B cell (primary cell): ENCODE measurements at places on chromosomes 12 and 14. TPM values are rescaled to one million over a fixed set of nuclear protein-coding genes. Genes with fewer than 3 reads are reported as not detected.

SLC25A47 gene
- not detected in 2 replicates for total RNA-seq

RFLNA gene
- not detected in 2 replicates for total RNA-seq

KRT83 gene
- not detected in 2 replicates for total RNA-seq

RD3L gene
- not detected in 2 replicates for total RNA-seq

LALBA gene
- total RNA-seq, result not detected in 2 replicates

MYH6 gene
- not detected in 2 replicates for total RNA-seq

RIMBP2 gene
- not detected in 2 replicates for total RNA-seq

TIGAR gene
- 6.6 and 14.2 TPM in 2 replicates for total RNA-seq

RFX4 gene
- total RNA-seq, result not detected in 2 replicates

GLI1 gene
- total RNA-seq, result 3.9 and 4.1 TPM in 2 replicates

RTL1 gene
- total RNA-seq, result not detected in 2 replicates

KHNYN gene
- 182 and 184 TPM in 2 replicates for total RNA-seq

SLC16A7 gene
- total RNA-seq, result 32.7 and 32.8 TPM in 2 replicates

GRCh38 chr14:99261912-99262787 is 9.8 kb downstream of the BCL11B start:
- no peak overlapping the region for H3K27ac ChIP-seq
- peaks cover 9% of the 10 kb centered on the region for H3K4me1 ChIP-seq
- H3K36me3 ChIP-seq, result no peaks in the 10 kb centered on the region
- peaks cover 18% of the 10 kb centered on the region for H3K27me3 ChIP-seq

DNA sequence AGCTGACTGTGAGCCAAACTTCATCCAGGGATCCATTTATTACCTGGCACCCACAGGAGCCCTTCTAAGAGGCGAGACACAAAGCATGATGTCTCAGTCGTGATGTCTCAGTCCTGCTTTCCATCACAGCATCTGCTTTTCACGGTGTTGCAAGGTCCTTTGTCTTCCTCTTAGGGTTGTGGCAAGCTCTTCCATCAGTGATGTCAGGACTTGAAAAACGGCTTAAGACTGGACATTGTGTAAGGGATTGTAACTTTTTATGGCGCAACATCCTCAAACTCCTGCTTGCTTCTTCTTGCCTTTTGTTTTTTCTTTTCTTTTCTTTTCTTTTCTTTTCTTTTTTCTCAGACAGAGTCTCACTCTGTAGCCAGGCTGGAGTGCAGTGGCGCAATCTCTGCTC is 586.5 kb upstream of the TMEM132C start:
- H3K4me3 ChIP-seq, result no peak overlapping the region
- H3K27ac ChIP-seq, result no peak overlapping the region
- no peaks in the 10 kb centered on the region for H3K27me3 ChIP-seq
- H3K36me3 ChIP-seq, result no peaks in the 10 kb centered on the region
- no peaks in the 10 kb centered on the region for H3K4me1 ChIP-seq
- DNase-seq, result no peak

DNA sequence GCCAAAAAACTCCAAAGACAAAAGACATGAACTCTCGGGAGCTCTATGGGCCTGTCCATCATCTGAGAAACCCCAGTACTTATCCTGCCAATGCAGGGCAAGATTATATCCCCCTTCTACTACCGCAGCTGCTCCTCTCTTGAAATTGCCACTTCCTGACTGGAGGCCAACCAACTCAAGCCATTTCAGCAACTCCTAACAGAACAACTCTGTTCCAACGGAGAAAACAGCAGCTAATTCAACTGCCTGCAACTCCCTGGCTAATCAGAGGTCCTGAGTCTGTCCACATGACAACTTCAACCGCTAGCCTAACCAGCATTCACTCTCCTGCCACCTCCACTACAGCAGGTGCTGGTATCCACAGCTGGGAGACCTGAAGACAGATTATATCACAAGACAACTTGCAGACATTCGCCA is 24.1 kb downstream of the CEP83 start:
- H3K4me1 ChIP-seq, result peaks cover 8% of the 10 kb centered on the region
- no peaks in the 10 kb centered on the region for H3K27me3 ChIP-seq
- H3K4me3 ChIP-seq, result no peak overlapping the region
- peak; percentile 11 for DNase-seq
- H3K27ac ChIP-seq, result no peak overlapping the region

DNA sequence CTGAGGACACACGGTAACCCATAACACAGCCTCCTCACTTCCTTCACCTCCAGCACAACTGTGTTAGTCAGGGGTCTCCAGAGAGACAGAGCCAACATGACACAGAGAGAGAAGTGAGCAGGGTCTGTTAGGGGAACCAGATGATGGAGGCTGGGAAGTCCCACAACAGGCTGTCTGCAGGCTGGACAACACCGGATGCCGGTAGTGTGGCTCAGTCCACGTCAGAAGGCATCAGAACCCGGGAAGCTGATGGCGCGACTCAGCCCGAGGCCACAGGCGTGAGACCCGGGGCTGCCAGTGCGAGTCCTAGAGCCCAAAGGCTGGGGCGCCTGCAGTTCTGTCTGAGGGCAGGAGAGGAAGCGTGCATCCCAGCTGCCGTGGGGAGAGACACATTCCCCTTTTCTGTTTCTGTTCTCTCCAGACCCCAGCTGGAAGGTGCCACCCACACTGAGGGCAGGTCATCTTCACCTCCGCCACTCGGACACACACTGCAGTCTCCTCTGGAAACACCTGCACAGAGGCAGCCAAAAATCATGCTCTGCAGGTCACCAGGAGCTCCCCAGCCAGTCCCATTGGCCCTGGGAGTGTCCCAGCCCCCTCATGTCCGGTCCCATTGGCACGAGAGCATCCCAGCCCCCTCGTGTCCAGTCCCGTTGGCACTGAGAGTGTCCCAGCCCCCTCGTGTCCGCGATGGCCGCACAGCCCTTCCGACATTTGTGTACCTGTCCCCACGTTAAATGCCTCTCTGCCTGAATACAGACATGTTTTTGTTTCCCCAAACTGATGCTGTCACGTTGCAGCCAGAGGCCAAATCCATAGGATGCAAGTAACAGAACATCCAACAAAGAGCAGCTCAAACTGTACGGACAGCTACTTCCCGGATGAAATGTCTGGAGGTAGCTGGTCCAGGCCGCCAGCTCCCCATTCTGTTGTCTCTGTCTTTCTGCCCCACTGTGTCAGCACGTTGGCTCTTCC is 7.9 kb upstream of the FBRSL1 start:
- no peaks in the 10 kb centered on the region for H3K27me3 ChIP-seq
- no peak overlapping the region for H3K4me3 ChIP-seq
- peak; percentile 63 for DNase-seq
- peaks cover 56% of the 10 kb centered on the region for H3K4me1 ChIP-seq
- no peak overlapping the region for H3K27ac ChIP-seq

- peak overlapping the region; percentile 70 for H3K27ac ChIP-seq
- no peaks in the 10 kb centered on the region for H3K27me3 ChIP-seq
- H3K4me3 ChIP-seq, result no peak overlapping the region
- peaks cover 5% of the 10 kb centered on the region for H3K36me3 ChIP-seq
Measured at GRCh38 chr12:50621399-50622300, 116.9 kb downstream of the DIP2B start.

DNA sequence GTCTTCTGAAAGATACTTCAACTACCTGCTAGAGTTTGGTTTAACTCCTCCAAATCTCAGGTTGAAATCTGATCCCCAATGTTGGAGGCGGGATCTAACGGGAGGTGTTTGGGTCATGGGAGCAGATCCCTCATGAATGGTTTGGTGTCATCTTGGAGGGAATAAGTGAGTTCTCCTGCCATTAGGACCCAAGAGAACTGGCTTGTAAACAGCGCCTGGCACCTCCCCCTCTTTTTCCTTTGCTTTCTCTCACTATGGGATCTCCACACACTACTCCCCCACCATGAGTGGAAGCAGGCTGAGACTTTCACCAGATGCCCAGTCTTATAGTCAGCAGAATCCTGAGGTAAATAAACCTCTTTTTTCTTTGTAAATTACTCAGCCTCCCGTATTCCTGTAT is 2.5 kb downstream of the CNIH1 start:
- no peaks in the 10 kb centered on the region for H3K27me3 ChIP-seq
- DNase-seq, result no peak
- no peak overlapping the region for H3K27ac ChIP-seq
- H3K4me3 ChIP-seq, result no peak overlapping the region
- peaks cover 4% of the 10 kb centered on the region for H3K36me3 ChIP-seq

- H3K4me1 ChIP-seq, result peaks cover 10% of the 10 kb centered on the region
- no peak overlapping the region for H3K4me3 ChIP-seq
- no peak overlapping the region for H3K27ac ChIP-seq
- DNase-seq, result no peak
Measured at GRCh38 chr12:52148464-52149181, 43.2 kb downstream of the KRT80 start.

GRCh38 chr12:10861366-10861765 is 12.1 kb upstream of the PRR4 start:
- H3K27me3 ChIP-seq, result no peaks in the 10 kb centered on the region
- H3K4me3 ChIP-seq, result no peak overlapping the region
- no peak for DNase-seq
- H3K27ac ChIP-seq, result no peak overlapping the region

DNA sequence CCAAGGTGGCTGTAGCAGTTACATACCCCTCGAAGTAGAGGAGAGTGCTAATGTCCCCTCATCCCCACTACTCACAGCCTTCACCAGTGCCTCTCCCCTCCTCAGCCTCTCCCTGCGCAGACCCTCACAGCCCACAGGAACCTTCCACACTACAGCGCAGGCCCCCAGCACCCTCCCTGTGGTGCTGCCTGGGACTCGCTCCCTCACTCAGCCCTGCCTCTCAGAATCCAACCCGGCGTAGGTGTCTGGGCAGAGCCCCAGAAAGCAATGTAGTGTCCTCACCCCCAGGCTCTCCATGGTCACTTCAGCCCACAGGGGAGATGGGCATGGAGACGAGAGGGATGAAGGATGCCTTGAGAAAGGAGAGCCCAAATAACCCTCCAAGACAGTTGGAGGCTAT is 10.9 kb upstream of the ZNF740 start:
- peaks cover 3% of the 10 kb centered on the region for H3K36me3 ChIP-seq
- H3K27ac ChIP-seq, result no peak overlapping the region
- H3K4me1 ChIP-seq, result no peaks in the 10 kb centered on the region
- H3K27me3 ChIP-seq, result no peaks in the 10 kb centered on the region

DNA sequence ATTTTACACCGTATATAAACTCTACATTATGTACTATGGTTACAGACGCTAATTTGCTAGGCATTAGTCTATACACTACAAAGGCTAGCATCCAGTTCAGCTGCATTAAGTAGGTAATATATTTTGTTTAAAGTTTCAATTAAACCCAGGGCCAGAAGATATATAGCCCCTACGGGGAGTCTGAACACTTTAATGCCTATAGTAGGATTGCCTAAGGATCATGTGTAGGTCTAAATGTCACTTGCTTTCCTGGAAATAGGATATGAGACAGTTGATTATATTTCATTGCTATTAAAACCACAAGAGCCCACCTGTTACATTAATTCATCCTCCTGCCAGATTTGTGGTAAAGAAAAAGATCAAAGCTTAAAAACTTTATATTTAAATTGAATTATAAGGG is 286.9 kb downstream of the TMTC2 start:
- H3K4me3 ChIP-seq, result no peak overlapping the region
- no peaks in the 10 kb centered on the region for H3K36me3 ChIP-seq
- no peaks in the 10 kb centered on the region for H3K27me3 ChIP-seq
- no peak overlapping the region for H3K27ac ChIP-seq
- DNase-seq, result no peak

- no peak overlapping the region for H3K4me3 ChIP-seq
- H3K27ac ChIP-seq, result no peak overlapping the region
- no peaks in the 10 kb centered on the region for H3K27me3 ChIP-seq
Measured at GRCh38 chr14:70013271-70013873, 134.2 kb downstream of the SMOC1 start.

GRCh38 chr14:49366416-49366815 is 219.8 kb downstream of the RPS29 start:
- H3K27ac ChIP-seq, result no peak overlapping the region
- DNase-seq, result no peak
- no peaks in the 10 kb centered on the region for H3K36me3 ChIP-seq
- H3K27me3 ChIP-seq, result peaks cover 3% of the 10 kb centered on the region
- no peak overlapping the region for H3K4me3 ChIP-seq

GRCh38 chr12:40834321-40834720 is 142.1 kb downstream of the CNTN1 start:
- H3K4me3 ChIP-seq, result no peak overlapping the region
- no peaks in the 10 kb centered on the region for H3K36me3 ChIP-seq
- H3K27me3 ChIP-seq, result no peaks in the 10 kb centered on the region
- H3K4me1 ChIP-seq, result no peaks in the 10 kb centered on the region
- no peak overlapping the region for H3K27ac ChIP-seq
- no peak for DNase-seq

- no peak overlapping the region for H3K27ac ChIP-seq
- H3K27me3 ChIP-seq, result no peaks in the 10 kb centered on the region
- H3K4me1 ChIP-seq, result peaks cover 32% of the 10 kb centered on the region
- H3K4me3 ChIP-seq, result no peak overlapping the region
- DNase-seq, result no peak
- H3K36me3 ChIP-seq, result no peaks in the 10 kb centered on the region
Measured at GRCh38 chr12:108854451-108855283, 2.7 kb downstream of the SSH1 start.

- no peak for DNase-seq
- H3K27ac ChIP-seq, result no peak overlapping the region
- H3K4me1 ChIP-seq, result no peaks in the 10 kb centered on the region
- H3K36me3 ChIP-seq, result no peaks in the 10 kb centered on the region
- no peaks in the 10 kb centered on the region for H3K27me3 ChIP-seq
Measured at GRCh38 chr12:17588968-17589367, 501.0 kb downstream of the RERGL start.

- no peak for DNase-seq
- no peak overlapping the region for H3K4me3 ChIP-seq
- peaks cover 14% of the 10 kb centered on the region for H3K4me1 ChIP-seq
- no peak overlapping the region for H3K27ac ChIP-seq
- H3K36me3 ChIP-seq, result peaks cover 18% of the 10 kb centered on the region
Measured at GRCh38 chr14:64919618-64920017, 5.4 kb downstream of the CHURC1 start.

DNA sequence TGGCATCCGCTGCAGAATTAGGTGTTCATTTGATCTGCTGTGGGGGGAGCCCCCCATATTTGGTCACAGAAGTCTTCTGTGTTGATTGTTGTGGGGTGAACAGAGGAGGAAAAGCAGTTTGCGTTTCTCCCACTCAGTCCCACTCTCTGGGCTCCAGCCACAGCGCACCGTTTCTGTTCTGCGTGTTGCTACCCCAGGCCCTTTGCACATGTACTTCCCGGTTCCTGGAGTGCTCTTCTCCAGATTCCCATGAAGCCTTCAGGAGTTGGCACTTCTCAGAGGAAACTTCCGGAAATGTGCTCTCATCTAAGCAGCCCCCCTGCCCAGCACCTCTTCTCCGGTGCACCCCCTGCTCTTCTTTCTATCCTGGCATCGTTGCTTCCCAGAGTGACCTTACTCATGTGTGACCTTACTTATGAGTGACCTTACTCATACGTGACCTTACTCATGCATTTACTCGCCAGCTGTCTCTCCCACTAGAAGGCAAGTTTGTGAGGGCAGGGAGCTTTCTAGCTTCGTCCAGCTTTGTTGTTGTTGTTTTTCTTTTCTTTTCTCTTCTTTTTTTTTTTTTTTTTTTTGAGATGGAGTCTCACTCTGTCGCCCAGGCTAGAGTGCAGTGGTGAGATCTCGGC is 93.7 kb downstream of the SCARB1 start:
- peaks cover 9% of the 10 kb centered on the region for H3K27me3 ChIP-seq
- H3K27ac ChIP-seq, result no peak overlapping the region
- no peak overlapping the region for H3K4me3 ChIP-seq
- H3K4me1 ChIP-seq, result peaks cover 19% of the 10 kb centered on the region
- DNase-seq, result no peak

- H3K36me3 ChIP-seq, result no peaks in the 10 kb centered on the region
- no peak overlapping the region for H3K27ac ChIP-seq
- peaks cover 29% of the 10 kb centered on the region for H3K27me3 ChIP-seq
- no peak overlapping the region for H3K4me3 ChIP-seq
- H3K4me1 ChIP-seq, result no peaks in the 10 kb centered on the region
- no peak for DNase-seq
Measured at GRCh38 chr14:94115631-94116030, 5.1 kb downstream of the IFI27 start.
